Activated CD8-positive, alpha-beta memory T cell treated with anti-CD3 and anti-CD28 coated beads, Interleukin-2, amount 50 U/mL, for 4 hours (primary cell): ENCODE measurements at places on chromosomes 7 and 10.

DNA sequence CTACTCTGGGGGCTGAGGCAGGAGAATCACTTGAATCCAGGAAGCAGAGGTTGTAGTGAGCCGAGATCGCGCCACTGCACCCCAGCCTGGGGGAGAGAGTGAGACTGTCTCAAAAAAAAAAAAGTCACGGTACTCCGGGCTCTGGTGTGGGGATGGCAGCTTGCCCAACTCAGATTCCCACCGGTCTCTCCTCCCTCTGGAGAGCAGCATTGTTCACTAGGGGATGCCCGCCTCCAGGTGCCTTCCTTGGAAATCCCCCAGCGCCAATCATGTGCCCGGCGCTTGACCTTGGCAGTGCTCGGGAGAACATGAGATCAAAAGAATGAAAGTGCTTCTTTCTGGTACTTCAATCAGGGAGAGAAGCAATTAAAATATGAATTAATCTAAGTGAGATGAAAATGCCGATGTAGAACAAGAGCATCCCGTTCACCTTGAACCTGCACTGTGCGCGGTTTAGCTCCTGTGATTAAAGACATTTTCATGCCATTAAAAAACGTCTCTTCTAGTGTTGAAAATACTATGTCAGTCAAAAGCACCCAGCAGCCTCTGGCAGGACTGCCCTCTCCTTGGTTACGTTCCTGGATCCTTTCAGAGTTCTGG lies 1127.3 kb upstream of the AUTS2 start:
- DNase-seq: no peak

DNA sequence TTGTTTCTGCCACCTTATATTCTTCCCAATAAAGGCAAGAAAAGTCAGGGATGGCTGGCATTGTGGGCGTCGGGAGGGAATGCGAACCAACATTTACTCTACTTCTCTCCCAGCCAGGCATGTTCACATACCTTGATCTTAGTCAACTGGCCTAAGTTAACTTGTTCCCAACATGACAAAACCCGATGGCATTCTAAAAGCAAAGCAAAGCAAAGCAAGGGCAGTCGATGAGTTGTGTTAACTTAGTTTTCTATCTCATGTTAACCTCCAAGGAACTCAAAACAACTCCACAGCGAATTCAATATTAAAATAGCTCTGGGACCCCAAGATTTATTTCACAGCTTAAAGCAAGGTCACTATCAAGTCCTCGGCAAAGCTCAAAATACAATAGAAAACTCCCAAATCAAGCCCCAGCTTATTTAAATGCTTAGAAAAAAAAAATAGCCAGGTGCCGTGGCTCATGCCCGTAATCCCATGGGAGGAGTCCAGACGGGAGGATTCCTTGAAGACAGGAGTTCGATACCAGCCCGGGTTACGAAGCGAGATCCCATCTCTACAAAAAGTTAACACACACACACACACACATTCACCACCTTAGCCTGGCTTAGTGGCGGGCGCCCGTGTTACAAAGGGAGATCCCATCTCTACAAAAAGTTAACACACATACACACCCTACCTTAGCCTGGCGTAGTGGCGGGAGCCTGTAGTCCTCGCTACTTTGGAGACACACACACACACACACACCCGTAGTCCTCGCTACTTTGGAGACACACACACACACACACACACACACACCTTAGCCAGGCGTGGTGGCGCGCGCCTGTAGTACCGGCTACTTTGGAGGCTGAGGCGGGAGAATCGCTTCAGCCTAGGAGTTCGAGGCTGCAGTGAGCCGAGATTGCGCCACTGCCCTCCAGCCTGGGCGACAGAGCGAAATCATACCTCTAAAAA lies 901 bp upstream of the CCNY start:
- peak; percentile 29 for DNase-seq

GRCh38 chr7:80604436-80604835 lies 34.0 kb upstream of the CD36 start:
- no peak for DNase-seq

DNA sequence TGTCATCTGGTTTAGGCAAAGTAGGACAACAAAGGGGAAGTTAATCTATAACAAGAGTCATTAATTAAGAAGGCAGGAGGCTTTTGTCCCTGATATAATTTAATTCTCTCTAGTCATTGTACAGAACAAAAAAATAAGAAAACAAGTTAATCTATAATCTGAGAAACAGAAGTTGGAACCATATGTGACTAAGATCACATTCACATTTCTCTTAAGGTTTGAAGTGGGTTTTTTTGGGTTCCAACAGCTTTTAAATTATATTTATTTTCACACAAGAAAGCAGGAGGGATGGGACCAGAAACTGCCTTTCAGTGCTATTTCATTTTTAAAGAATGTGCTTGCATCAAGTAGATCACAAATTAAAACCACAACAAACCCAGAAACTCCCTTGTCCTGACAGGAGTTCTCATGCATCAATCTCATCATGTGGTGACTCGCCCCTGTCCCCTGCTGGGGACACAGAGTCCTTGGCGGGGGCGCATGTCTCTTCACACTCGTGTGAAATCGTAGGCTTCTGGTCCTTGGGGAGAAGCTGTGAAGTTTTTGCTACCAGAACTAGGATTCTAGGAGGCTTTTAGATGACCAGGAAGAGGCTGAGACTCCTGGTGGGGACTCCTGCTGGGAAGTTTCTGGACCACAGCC lies 10.1 kb upstream of the OPN4 start:
- no peak for DNase-seq

GRCh38 chr7:68276725-68277124 lies 1280.1 kb downstream of the TYW1 start:
- DNase-seq: no peak

- DNase-seq: no peak
These were observed 203.7 kb downstream of the HERPUD2 start for GRCh38 chr7:35491233-35491632.
